ENCODE measurements at places on chromosomes 5 and 9.

DNA sequence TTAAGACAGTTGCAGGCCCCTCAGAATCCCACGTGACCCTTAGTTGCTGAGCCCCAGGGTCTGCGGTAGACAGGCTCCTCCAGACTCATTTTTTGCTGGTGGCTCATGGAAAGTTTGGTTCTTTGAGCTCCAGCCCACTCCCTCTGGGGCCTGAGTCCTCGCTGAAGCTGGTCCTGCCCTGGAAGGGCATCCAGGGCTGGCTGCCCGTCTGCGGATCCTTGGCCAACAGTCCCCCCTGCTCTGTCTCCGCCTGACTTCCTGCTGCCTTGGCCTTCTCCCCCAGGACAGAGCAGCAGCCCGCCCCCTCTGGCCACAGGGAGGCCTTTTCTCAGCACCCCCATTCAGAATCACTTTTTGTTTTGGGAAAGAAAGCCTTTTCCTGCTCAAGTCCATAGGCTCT is 24.4 kb downstream of the SLC6A7 start:
- no peak for DNase-seq

- no peak for DNase-seq
Observed at GRCh38 chr5:661891-662750, 31.0 kb downstream of the TPPP start.

DNA sequence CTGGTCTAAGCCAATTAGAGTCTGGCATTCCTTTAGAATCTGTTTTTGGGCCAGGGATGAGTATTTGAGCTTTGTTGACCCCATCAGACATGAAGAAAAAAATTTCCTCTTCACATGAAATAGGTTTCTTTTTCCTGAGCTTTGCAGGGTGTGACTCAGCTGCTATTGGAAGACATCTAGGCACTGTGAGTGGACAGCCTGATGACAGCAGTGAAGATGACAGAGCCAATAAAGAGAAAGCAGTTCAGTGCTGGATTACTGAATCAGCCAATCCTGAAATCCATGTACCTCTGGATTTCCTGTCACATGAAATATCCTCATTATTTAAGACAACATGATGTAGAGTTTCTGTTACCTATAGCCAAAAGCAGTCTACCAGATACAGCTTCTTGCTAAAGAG is 51.3 kb upstream of the GRIA1 start:
- DNase-seq = no peak

DNA sequence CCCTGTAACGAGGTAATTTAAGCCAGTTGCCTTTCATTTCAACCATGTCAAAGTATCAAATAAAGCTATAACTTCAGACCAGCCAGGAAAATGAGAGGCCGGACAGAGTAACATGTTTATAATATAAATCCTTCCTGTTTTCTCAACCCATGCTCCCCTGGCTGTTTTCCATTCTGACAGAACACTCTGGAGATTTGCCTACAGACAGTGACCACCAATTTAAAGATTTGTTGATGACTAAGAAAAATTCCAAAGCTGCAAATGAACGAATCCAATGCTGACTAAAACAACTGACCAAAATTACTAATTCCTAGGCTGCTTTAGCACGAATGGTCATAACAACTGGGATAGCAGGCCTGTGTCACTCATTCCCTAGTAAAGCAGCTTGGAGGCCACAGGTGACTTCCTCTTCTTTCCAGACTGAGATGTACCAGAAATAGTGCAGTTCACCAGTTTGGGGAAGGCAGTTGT is 141.4 kb downstream of the AOPEP start:
- DNase-seq = no peak

DNA sequence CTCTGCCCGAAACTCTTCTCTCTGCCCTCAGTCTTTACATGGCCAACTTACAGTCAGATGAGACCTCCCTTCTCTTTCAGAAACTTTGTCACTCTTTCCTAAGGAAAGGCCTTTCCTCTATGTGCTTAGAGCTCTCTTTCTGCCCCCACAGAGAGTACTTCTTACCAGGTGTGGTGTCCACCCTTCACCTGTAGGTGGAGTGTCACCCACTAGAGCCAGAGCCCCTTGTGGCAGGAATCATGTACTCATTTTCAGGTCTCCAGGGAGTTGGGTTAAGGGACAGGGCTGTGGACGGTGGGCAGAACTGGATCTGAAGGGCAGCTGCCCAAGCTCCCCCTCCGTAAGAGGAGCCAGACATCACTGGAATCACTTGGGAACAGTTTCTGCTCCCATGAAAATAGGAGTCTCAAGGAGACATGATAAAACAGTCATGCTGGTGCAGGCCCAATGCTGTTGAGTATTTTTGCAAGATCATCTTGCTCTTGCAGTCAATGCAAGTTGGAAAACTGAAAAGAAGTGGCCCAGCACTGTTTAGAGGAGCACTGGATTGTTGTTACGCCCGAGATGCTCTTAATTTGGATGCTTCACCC is 436.7 kb downstream of the ZSWIM6 start:
- DNase-seq = no peak

DNA sequence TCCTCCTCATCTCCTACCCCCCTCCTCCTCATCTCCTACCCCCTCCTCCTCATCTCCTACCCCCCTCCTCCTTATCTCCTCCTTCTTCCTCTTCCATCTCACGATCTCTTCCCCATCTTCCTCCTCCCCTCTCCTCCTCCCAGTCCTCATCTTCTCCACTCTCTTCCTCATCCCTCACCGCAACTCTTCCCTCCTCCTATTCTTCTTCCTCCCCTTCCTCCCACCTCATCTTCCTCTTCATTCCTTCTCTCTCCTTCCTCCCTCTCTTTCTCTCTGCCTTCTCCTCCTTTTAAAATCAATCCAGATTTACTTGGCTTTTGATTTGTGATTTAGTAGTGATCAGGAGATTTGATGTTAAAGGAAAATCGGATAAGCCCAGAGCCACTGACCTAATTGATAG is 15.0 kb upstream of the BOD1 start:
- no peak for DNase-seq

GRCh38 chr5:65926893-65927292 is 518 bp downstream of the ERBIN start:
- no peak for DNase-seq

DNA sequence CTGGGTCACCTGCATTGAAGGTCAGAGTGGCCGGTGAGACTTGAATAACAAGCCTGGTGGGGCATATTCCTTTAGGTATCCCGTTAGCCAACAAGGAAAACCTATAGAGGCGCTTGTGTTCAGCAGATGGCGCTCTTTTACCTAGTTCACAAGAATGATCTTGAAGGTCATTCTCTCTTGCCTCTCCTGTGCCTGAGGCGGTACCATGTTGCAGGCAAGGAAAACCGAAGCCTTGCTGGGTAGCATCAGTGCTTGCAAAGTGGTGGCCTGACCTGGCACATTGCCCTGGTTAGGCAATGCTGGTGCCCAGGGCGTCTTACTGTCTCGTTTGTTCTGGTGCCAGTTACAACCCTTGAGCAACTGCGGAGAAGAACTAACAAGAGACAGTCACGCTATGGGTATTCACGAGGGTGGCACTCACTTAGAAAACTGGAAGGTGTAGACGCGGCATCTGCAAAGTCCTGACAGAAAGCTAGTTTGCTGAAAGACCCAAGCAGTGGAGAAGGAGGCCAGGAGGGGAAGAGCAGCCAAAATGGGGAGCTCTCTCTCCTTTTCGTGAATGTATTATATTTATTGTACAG is 56.7 kb downstream of the AOPEP start:
- no peak for DNase-seq

DNA sequence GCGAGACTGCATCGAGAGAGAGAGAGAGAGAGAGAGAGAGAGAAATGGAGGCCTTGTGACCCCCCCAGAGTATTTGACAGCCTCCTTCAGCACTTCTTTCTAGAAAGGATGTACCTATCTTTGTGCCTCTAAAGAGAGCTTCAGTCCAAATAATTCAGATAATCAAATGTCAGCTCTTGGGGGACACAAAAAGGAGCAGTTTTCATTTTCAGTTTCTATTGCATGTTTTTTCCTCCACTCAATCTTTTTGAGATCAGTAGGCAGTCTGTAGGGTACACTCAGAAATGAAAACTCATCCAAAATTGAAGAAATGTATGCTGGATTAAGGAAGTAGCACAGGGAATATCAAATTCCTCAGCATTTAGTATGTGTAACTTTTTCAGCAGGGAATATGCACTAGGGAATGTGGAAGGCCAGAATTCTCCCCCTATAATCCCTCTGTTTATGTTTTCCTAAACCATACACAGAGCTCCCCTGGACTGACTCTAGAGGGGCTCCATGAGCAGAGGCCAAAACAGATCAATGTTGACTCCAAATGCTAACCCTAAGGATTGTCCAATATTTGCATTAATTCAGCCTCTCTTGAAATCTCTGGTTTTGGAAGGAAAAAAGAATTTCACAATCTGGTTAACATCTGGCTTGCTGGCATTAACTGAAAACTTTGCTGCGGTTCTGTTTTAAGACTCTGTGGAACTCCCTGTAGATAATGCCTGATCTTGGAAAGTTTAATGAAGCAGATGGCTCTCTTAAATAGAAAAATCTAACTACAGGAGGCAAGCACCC is 250.1 kb downstream of the CEMIP2 start:
- no peak for DNase-seq

DNA sequence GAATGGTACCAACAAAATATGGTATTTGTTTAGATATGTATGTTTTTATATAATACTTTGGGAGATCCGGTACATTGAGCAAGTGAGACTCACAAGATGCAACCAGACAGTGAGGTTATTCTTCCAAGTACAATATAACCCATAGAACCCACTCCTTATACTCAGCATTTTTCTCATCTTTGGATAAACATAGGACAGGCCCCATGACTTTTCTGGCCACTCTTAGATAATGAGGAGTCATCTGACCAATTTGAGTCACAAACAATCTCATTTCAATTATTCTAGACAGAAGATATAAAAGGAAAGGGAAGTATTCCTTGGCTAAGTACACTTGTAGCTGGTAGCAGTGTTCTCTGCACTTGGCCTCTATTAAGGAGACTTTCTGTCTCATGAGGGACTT is 150.2 kb downstream of the SGCD start:
- no peak for DNase-seq

DNA sequence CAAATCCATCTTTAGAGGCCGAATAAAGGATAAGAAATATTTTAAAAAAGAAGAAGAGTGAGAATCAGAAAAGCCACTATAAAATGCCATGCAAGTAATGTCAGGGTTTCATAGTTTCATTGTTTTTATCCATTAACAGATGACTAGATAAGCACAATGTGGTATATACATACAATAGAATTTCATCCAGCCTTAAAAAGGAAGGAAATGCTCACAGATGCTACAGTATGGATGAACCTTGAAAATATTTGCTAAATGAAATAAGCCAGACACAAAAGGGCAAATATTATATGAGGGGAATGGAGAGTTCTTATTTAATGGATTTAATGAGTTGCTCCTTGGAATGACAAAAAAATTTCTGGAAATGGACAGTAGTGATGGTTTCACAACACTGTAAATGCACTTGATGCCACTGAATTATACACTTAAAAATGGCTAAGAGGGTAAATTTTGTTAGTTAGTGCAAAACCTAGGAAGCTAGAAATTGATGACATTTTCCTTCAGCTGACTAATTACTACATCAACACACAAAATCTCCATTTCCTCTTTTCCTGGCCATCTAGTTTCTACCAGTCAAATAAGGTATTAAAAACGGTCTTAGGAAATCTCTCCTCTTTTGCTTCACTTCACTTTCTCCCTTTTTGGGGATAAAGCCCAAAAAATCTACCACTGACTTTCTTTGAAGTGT is 86.6 kb downstream of the GNA14 start:
- no peak for DNase-seq

- DNase-seq = no peak
Observed at GRCh38 chr5:128154943-128155342, 71.4 kb downstream of the SLC12A2 start.

DNA sequence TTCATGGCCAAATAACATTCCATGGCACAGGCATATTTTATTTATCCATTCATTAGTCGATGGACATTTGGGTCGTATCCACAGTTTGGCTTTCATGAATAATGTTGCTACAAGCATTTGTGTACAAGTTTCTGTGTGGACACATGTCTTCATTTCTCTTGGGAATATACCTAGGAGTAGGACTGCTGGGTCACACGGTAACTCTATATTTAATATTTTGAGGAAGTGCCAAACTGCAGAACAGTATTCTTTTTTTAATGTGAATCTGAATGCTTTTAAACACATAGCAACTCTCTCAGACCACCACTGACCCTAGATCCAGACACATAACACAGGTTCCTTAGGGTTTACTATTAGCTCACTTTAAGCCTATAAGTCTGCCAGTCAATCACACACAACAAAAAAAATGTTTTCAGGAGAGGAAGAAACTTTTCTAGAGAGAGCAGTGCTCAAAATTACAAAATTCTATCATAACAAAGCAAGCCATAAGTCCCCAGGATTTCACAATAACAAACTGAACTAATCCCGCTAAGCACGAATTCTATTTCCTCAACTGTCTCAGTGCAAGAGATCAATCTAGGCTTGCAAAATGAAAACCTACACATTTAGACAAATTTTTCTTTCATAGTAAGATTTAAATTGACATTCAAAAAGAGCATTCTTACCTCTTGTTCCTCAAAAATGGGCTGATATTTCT is 41.8 kb upstream of the GABBR2 start:
- no peak for DNase-seq

GRCh38 chr5:180873615-180874520 is 12.8 kb upstream of the ZFP62 start:
- DNase-seq = no peak

DNA sequence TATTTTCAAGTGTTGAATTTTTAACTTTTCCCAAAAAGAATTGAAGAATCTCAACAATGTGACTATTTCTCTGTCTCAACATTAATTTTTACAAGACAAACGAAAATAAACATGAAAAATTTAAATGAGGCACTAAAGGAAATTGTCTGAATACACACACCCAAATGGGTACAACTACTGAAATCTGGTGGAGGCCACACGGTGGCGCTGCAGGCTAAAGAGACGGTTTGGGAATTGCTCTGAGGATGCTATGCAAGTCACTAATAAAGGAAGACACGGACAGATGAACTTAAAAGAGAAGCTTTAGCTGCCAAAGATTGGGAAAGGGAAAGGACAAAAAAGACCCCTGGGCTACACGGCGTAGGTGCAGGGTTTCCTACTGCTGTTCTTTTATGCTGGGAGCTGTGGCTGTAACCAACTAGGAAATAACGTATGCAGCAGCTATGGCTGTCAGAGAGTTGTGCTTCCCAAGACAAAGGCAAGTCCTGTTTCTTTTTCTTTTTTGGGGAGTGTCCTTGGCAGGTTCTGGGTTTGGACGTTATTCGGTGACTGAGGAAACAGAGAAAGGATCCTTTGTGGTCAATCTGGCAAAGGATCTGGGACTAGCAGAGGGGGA is at the start of gene PCDHB10:
TSS of gene PCDHB10 (plus strand) at position 244 of the 616 bp plus-strand sequence. CDS start at position 444, 200 bp downstream.
- DNase-seq = no peak

GRCh38 chr5:177426566-177427210 is at the start of gene GRK6:
TSS of gene GRK6 (plus strand) at chr5:177426676. CDS start at chr5:177426846, 170 bp downstream.
- peak; percentile 58 for DNase-seq

DNA sequence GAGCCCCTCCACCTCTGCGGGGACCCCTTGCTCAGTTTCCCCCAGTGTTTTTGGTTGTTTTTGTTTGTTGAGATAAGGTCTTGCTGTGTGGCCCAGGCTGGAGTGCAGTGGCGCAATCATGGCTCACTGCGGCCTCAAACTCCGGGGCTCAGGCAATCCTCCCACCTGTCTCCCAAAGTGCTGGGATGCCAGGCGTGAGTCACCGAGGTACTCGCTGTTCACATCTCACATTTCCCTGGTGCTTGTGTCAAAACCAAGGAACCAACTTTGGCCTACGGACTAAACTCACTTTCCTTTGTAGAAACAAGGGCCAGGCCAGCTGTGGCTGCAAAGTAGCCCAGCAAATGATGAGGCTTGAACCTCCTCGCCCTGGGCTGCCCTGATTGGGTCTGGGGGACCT is 9.7 kb upstream of the AJM1 start:
- no peak for DNase-seq

GRCh38 chr9:91856419-91856818 is 93.6 kb downstream of the ROR2 start:
- DNase-seq = no peak

Data from stimulated activated CD4-positive, alpha-beta T cell treated with anti-CD3 and anti-CD28 coated beads, Interleukin-15, amount 100 ng/mL, for 1 hour (primary cell).